ENCODE measurements at places on chromosomes 5 and 9.

DNA sequence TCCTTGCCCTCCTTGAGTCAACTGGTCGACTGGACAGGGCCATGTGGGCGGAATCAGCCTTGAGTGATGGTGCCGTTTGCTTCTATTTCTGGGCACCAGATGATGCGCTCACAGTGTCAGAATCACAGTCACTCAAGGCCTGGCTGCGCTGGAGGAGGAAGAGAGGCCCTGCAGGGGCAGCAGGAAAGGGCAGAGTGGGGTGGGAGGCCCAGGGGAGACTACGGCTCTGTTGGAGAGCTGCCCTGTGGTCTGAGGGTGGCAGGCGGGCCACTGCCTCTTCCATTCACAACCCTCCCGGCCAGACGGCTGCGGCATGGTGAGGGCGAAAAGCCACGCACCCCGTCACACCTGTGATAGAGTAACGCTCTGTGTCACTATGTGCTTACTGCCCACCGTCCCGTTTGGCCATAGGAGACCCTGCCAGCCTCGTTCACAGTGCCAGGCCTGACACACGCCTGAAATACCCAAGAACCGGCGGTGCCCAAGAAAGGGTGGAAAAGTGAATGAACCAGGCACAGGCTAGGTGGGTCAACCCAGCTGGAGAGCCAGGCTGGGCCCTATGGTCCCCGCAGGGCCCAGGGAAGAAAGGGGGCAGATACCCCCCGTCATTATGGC lies 9.9 kb downstream of the PLPP7 start:
- DNase-seq: no peak

DNA sequence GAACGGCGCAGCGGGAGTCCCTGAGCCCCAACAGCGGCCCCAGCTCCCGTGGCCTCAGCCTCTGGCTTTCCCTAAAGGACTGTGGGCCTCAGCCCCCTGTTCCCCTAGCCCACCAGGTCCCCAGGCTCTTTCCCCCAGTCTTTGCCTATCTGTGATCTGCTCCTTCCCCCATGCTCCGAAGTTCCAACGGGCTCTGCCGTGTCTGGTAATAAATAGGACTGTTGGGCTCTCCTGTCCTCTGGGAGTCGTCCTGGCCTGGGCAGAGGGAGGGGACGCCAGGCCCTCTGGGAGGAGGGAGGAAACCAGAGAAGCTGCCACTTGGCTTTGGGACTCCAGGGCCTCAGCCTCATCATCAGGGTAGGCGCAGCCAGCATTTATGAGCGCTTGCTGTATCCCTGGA lies 28.1 kb downstream of the ADGRD2 start:
- DNase-seq: no peak

- no peak for DNase-seq
These were observed 52.5 kb downstream of the NR3C1 start for GRCh38 chr5:143350751-143351602.

DNA sequence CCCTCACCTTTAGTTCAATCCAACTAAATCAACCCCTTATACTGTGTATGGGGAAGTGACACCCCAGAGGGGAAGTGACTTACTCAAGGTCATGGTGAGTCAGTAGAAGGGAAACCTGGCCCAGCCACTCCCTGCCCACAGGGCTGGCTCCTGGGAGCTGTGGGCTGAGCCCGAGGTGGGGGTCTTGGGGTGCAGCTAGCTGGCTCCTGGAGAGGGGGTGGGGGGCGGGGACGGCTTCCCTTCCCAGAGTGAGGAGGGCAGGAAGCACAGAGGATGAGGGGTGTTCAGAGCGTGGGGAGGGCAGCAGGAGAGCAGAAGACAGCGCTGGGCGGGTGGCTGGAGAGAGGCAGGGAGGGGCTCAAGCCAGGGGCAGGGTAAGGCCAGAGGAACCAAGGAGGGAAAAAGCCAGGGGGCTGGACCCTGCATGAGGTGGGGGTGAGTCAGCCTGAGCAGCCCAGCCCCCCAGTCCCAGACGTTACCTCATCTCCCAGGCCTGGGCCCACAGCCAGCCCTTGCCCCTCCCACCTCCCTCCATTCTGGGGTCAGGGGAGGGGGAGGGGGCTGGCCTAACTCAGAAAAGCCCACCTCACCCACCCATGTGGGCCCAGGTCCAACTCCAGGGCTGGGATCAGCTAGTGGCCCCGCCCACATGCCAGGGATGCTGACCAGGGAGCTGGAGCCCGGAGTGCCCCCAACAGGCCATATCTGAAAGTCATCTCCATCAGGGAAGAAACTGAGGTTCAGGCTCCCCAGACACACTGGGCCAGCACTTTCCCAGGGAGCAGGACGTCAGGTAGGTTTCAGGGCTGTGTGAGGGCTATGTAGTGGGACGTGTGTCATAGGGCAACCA lies 2.8 kb downstream of the PDLIM7 start:
- no peak for DNase-seq

DNA sequence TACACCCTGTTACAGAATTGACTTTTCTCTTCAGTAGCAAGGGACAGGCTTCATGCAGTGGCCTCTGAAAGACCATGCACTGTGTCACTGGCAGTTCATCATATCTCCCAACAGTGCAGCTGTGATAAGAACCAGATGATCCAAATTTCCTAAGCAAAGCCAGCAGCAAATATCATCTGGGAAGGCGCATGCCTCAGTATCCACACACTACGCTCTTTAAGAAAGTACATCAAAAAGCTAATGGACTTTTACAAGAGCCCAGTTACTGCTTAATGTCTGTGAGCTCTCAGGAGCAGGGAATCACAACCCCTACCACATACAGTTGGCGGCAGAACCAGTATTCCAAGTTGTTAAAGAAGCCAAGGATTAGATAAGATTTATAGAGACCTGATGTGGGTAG lies 25.1 kb downstream of the ADAMTSL1 start:
- no peak for DNase-seq

DNA sequence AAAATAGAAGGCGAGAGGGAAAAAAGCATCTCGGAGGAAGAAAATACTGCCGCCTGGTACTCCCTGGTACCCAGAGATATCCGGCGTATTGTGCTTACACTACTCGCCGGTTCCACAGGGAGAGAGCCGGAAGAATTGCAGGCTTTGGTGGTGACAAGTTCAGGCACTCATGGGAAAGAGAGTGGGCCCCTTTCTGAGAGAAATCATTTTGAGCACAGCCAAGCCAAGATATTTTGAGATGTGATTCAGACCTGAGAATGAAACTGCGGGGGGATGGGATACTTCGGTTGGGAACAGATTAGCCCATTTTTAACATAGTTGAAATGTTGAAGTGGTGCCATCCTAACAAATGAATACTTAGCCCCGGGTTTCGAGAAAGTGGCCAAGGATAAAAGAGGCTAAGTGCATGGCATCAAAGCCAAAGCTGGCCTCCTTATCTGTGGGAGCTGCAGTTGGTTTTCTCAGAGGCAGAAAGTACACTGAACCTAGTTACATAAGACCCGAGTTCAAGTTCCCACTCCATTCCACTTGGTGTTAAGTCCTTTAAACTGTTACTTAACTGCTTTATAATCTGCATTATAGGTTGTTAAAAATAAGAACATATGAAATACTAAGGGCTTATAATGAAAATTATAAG lies 62.7 kb downstream of the SLC1A3 start:
- DNase-seq: no peak

GRCh38 chr5:176750144-176750543 lies 60.2 kb upstream of the UNC5A start:
- DNase-seq: no peak

DNA sequence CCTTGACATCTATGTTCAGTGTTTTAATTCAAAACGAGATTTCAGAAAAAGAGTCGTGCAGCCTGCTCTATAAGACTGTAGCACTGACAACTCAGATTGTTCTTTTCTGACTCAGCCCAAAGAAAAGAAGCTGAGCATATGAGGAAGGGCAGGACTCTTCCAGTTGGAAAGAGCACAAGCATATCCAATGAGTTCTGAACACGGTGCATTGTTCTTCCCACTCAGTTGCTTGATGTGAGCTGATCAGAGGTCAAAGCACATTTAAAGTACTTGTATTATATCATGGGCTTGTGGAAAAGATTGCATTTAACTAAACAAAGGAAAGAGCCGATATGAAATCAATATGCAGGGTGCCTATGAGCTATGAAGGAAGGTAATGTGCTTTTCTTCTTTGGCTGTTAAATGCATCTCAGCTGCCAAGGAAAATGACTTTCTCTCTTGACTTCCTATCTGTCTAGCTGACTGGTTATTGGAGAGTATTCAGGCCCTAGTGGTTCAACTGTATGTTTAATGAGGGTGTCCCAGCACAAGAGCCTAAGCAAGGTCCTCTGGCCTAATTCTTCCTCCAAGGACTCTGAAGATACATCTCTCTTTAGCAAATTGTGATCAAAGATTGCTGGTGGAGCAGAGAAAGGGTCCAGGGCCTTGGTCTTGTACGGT lies 226.6 kb upstream of the PPP1R2B start:
- no peak for DNase-seq

GRCh38 chr5:73944581-73944980 lies 318.6 kb downstream of the ARHGEF28 start:
- no peak for DNase-seq

DNA sequence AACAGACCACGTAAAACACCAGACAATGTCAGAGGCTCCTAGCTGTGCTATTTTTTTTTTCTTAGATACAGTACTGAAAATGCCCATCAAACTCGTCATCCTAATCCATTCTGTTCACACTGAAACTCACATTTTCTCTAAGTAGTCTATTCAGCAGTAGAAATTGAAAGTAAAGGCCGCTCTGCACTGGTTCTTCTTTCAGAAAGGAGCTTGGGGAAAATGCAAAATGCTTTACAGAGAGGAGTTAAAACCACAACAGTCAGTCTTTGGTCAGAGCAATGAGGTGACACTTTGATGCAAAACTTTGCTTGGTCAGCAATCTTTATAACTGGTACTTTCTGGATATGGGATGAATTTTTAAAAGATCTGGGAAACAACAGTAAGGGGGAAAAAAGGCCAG lies 43.8 kb upstream of the SUSD1 start:
- no peak for DNase-seq

DNA sequence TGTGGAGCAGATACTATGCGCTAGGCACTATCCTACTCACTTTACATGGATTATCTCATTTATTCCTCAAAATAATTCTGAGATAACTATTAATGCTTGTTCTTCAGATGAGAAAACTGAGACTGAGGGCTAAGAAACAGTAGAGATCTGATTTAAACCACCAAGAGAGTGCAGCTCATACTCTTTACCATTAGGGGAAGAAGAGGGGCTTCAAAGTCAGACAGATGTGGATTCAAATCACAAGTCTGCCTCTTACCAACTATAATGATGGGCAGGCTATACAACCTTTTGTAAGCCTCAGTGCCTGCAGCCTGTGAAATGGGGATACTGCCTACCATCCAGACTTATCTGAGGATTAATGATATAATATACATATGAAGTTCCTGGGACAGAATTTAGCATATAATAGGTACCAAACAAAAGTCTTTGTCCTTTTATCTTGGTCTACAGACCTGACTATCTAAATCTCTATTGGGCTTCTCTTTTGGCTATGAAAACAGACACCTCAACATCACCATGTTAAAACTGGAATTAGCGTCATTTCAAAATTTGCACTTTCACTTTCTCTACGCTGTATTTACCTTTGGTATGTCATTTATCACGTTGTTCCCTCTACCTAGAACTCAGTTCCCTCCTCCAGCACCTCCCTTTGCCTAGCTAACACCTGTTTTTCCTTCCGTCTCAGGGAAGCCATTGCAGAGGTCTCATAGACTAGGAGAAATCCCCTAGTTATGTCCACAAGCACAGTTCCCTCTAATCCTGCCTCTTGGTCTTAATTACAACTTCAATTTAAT lies 13.8 kb upstream of the TMEM267 start:
- DNase-seq: no peak

DNA sequence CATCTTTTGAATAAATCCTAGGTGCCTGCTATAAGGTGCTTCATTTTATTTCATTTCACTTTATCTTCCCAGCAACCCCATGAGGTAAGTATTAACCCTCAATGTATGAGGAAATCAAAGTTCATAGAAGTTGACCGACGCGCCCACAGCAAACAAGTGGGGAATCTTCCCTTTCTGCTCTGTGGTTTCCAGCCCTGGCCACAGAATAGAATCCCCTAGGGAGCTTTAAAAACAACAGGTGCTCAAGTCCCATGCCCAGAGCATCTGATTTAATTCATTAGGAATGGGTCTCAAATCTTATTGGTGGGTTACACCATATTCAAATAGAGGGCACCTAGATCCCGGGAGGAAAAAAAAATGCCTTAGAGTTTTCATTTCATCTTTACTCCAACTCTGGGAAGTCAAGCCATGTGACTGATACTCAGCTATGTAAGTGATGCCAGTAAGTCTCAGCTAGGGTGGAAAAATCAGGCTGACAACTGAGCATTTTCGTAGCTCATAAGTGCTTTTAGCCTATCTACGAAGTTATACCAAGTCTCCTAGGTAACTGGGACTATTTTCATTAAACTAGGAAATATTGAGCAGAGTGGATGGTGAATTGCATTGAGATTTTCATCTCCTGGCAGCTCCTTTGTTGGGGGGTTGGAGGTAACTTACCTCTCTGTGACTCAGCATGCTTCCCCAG lies 353.4 kb upstream of the SLC30A5 start:
- DNase-seq: no peak

GRCh38 chr5:27748847-27749246 lies 710.5 kb upstream of the CDH9 start:
- DNase-seq: no peak

GRCh38 chr9:115207003-115207836 lies 89.3 kb upstream of the TNC start:
- DNase-seq: no peak

DNA sequence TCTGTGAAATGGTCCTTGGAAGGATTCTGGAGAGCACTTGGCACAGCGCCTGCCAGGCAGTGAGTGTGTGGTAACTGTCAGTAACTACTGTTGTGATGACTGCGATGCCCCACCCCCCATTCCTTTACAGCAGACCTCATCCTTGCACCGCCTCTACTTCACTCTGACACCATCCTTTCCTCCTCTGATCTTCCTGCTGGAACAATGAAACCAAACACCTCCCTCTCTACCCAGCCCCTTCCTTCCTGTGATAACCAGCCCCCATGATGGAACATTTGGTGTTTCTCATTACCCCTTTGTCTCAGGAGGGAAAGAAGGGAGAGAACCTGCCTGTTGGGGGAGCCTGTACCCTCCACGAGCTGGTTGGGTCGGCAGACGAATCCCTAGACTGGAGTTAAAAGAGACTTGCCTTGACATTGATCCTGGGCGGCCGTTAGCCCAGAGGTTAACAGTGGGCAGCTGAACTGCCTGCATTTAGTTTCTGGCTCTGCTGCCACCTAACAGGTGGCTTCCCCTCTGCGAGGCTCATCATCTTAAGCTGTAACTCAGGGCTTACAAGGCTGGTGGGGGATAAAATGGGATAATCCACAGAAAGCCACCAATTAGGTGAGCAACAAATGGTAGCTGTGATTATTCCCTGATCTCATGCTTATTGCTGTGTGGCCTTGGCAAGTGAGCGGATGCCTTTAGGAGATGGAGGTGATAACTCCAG lies 34.2 kb upstream of the GRPEL2 start:
- no peak for DNase-seq

DNA sequence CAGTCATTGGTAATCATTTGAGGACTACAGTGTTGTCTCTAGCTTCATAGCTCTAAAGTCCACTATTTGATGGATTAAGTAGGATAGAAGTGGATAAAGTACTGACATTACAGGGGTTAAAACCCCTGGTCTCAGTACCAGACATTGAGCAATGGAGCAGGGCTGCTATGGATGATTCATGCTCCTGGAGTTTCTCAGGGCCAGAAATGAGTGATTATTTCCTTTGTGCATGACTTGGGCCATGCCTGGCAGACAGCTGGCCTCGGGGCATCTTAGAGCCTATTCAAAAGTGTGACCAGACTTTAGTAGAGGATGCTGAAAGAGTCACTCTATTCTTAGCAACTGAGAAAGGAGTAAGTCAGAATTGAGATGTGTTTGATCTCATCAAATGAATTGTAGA lies 350.7 kb upstream of the TLE4 start:
- DNase-seq: no peak

All from activated CD8-positive, alpha-beta memory T cell treated with anti-CD3 and anti-CD28 coated beads for 48 hours (primary cell).